Left ventricle myocardium inferior (tissue), 1 donor: ENCODE measurements at places on chromosomes 2 and 18. TPM values are rescaled to one million over a fixed set of nuclear protein-coding genes. Genes with fewer than 3 reads are reported as not detected.

INPP5D gene
- total RNA-seq: 4.9 TPM

EFHD1 gene
- total RNA-seq: 29.7 TPM

AGXT gene
- total RNA-seq: not detected

LAMA3 gene
- 3.5 TPM for total RNA-seq

TRIM54 gene
- 285 TPM for total RNA-seq

CNOT9 gene
- 18.9 TPM for total RNA-seq

RGPD4 gene
- not detected for total RNA-seq

KCMF1 gene
- 90.2 TPM for total RNA-seq

RAB27B gene
- total RNA-seq: 0.16 TPM

GPR55 gene
- total RNA-seq: not detected

ABCG5 gene
- total RNA-seq: not detected

DYSF gene
- 48.2 TPM for total RNA-seq

CCBE1 gene
- total RNA-seq: 3.2 TPM

C2orf80 gene
- total RNA-seq: not detected

C2orf92 gene
- 1.8 TPM for total RNA-seq

AGFG1 gene
- 50.4 TPM for total RNA-seq

GPN1 gene
- total RNA-seq: 16.6 TPM

IL36B gene
- total RNA-seq: not detected

RNF144A gene
- 17.9 TPM for total RNA-seq

ADNP2 gene
- total RNA-seq: 7.5 TPM

CRYGD gene
- total RNA-seq: not detected

LAPTM4A gene
- total RNA-seq: 201 TPM

EMILIN1 gene
- 18.4 TPM for total RNA-seq
